ENCODE measurements at places on chromosomes 3 and 15.
A peak's percentile ranks its signal among the peaks of the same experiment; 100 is the strongest.

DNA sequence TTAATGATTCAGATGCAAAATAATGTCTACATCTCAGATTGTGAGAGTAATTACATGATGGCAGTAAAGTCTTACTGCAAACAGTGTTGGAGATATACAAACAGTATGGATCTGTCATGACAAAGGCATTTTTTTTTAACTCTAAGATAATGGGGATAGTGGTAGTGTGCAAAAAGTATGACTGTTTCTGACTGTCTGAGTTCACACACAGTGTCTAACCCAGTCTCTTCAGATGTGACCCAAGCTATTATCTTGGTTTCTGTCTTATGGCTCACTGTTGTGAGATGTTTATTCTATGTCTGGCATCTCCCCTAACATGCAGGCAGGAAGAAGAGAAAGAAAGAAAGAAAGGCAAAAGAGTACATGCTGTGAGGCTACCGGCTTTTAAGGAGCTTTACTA, 17.0 kb downstream of the RPL39L start:
- DNase-seq: no peak

- DNase-seq: no peak
Observed at GRCh38 chr3:58897646-58898045, 152.2 kb downstream of the CFAP20DC start.

DNA sequence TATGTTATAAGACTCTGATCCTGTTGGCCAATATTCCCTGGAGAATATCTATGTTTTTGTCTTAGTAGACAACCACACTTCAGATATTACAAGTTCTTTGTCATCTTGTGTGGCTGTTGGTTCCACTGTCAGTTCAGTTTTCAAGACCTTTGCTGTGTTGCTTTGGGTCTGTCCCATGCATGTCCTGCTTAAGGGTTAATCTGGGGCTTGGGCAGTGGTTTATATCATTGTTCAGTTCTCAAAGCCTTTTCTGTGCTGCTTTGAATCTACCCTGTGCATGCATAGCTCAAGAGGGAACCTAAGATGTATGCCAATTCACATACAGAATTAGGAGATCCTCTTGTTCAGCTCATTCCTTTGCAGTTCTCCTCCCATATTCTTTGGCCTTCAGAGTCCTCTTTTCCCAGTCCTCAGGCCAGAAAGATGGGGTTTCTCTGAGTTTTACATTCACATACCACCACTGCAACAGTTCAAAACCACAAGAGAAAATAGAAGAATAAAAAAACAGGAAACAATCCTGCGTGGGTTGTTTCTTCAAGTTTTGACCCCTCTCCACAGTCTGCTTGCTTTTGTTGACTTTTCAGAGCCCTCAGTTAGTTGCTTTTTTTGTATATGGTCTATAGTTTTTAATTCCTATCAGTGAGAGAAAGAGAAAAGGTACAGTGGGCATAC, 21.6 kb downstream of the BUB1B start:
- no peak for DNase-seq

DNA sequence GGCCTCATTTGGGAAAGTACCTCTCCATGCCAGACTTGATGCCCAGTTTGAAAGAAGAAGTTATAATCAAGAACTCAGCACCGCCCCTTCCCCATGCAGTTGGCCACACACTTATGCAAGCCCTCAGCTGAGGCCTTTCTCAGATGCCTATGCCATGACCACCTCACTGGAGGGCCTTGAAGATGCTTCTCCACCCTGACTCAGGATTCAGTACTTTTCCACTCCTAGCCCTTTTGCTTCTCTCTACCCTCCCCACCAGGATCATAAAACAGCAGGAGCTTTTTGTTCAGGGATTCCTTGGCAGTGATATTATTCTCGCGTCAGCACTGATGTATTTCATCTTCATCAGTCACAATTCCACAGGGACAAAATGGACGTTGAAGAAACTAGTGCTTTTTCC, 313.5 kb downstream of the PYDC2 start:
- DNase-seq: no peak

- no peak for DNase-seq
Observed at GRCh38 chr3:141578202-141578973, 91.6 kb downstream of the RASA2 start.

DNA sequence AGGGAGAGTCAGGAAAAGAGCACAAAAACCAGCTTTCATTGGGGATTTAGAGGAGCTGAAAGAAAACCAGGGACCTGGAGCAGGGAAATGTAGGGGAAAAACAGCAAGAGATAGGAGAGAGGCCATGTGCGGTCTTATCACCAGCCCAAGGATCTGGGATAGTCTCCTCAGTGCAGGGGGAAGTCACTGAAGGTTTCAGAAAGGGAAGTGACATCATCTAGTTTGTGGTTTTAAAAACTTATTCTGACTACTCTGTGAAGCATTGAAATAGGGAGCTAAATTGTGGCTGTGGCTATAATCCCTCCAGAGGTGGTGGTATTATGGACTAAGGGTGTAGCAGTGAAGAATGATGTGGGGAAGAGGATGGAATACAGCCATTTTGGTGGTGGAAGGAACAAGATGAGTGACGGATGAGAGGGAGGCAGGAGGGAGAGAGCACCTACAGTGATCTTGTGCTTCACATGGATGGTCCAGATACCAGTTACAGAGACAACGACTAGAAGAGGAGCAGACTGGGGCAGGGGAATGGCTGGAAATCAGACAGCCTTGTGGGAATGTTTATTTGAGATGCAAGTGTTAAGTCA, 72.7 kb downstream of the HMG20A start:
- DNase-seq: no peak

GRCh38 chr3:53588122-53588521, 93.7 kb downstream of the CACNA1D start:
- no peak for DNase-seq

- DNase-seq: no peak
Observed at GRCh38 chr15:67148196-67148701, 82.8 kb downstream of the SMAD3 start.

- peak; percentile 66 for DNase-seq
Observed at GRCh38 chr3:4980229-4981203, 1.3 kb downstream of the BHLHE40 start.

GRCh38 chr3:145620002-145620401, 541.0 kb downstream of the PLOD2 start:
- DNase-seq: no peak

- DNase-seq: no peak
Observed at GRCh38 chr3:11514191-11514821, 129.4 kb downstream of the VGLL4 start.

GRCh38 chr3:43704697-43705096, 14.0 kb downstream of the ABHD5 start:
- DNase-seq: no peak

- DNase-seq: no peak
Observed at GRCh38 chr3:157175691-157176507, 16.0 kb upstream of the CCNL1 start.

GRCh38 chr3:71865727-71866126, 80.8 kb upstream of the PROK2 start:
- DNase-seq: no peak

DNA sequence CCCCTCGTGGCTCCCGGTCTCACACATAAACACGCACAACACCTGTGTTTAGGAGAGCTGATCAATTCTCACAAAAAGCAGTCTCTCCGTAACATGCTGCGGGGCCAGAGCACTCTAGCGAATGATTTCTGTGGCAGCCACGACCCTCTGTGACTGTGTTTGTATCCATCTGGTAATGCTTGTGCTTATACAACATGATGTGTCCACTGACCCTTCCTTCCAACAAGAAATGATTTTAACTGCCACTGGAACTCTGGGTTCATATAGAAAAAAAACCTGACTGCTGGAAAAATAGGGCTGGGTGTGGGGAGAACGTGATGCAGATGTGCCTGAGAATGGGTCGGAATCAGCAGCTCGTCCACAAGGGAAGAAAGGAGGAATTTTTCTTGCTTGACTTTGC, 410.2 kb downstream of the GAP43 start:
- DNase-seq: no peak

DNA sequence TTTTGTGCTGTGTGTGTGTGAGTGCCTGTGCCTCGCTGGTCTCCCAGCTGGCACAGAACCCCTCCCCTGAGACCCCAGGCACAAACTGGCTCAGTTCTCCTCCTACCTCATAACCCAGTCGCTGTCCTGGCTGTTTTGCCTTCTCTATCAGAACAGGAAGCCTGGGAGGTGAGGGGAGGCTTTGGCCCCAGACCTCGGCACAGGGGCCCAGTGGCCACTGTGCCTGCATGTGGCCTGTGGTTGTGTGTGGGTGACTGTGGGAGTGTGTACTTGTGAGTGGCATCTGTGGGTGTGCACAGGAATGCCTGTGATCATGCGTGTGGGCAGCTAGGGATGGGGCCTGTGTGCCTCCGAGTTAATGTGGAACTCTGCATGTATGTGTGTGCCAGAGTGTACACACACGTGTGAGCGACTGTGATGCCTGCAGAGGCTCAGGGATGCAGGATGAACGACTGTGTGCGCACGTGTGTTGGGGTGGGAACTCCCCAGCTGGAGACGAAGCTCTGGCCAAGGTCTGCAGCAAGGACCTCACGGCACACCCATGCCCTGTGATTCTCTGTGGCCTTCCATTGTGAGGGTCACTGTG, 32.3 kb downstream of the PSTPIP1 start:
- no peak for DNase-seq

DNA sequence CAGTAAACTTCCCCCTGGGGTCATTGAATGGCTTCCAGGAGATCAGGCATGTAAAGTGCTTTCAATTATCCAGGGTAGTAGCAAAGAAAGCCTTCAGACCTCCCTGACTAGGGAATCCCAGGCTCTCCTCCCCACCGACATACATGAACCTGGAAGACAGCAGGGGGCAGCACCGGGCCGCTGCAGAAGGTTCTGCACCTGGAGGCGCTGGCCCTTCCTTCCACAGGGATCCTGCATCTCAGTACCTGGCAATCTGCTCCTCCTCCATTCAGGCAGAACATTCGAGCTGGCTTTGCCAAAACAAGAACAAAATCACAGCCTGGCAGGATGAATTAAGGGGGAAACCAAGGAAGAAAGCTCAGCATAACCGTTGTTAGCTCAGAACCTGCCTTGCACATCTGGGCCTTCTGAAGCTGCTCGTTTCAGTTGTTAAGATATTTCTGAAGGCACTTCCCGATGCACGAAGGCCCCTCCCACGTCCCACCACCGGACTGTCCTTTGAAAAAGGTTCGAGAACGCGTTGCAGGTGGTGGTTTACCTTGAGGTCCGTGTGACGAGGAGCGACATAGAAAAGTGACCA, 237.7 kb downstream of the SLCO3A1 start:
- no peak for DNase-seq

DNA sequence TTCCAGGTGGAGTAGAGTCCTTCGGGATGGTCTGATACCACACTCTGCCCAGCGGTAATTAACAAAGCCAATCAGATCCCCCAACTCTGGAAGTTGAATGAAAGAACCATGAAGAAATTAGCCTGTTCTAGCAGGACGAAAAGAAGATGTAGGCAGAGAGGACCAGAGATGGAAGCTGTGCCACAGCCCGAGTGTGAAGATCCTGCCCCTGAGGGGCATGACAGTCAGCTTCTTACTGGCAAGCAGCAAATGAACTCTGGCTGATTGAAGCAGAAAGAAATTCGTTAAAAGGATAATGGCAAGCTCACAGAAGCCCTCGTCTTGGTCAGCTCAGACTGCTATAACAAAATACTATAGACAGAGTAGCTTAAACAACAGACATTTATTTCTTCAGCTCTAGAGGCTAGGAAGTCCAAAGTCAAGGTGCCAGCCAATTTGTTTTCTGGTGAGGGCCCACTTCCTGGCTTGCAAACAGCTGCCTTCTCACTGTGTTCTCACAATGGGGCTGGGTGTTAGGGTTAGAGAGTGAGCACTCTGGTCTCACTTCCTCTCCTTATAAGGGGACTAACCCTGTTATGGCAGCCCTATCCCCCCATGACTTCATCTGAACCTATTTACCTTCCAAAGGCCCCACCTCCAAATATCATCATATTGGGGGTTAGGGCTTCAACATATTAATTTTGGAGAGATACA, 307.1 kb downstream of the VPS13C start:
- no peak for DNase-seq

- no peak for DNase-seq
Observed at GRCh38 chr15:43410572-43411214, 39.8 kb downstream of the TUBGCP4 start.

GRCh38 chr3:45317710-45318109, 70.7 kb upstream of the LARS2 start:
- DNase-seq: no peak

GRCh38 chr3:82627733-82628132, 866.3 kb upstream of the GBE1 start:
- DNase-seq: no peak

DNA sequence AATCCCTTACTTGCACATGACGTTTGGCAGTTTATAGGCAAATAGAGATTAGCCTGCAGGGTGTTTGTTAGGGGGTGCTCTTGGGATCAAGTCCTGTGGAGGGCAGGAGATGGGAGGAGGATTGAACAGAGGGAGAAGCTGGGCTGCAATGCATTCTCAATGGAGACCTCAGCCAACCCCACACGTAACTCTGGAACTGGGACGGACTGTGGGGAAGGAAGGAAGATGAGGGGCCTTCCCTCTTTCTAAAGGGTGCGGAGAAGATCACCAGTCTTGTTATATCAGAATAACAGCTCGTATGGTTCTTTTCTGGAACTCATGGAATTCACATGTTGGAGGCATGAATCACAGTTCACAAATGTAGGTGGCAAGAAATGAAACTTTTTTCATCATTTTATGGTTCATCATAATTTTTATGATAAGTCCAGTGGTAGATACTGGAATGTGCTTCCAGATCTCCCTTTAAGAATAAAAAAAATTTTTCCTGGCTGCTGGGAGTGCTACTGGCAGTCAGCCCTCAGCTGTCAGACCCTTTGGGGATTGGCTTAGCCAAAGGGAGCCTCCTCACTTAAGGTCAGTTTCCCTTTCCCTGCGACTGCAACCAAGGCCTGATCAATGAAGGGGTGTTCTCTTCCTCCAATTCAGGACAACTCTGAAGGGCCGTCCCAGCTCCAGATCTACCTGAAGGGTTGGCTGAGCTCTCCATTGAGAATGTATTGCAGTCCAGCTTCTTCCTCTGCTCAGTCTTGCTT, 20.5 kb upstream of the LYZL4 start:
- no peak for DNase-seq

GRCh38 chr3:158912621-158913020, 110.8 kb downstream of the MFSD1 start:
- DNase-seq: no peak

DNA sequence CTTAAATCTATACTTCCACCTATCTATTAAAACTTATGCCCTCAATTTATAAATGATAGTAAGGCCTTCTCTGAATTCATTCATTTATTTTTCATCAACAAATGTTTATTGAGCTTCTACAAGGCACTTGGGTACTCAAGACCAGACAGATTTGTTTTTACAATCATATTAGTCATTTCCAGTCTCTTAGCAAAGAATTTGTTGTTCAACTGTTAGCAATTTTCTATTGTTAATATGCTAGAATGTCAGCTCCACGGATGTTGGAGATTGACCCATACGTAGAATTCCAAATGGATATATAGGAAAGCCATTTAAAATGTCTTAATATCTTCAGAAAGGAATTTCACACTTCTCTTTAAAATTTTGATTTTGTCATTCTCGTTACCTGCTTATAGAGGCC, 36.7 kb downstream of the ZBTB38 start:
- no peak for DNase-seq

- no peak for DNase-seq
Observed at GRCh38 chr15:57903626-57904025, 161.9 kb downstream of the ALDH1A2 start.

Data from effector CD8-positive, alpha-beta T cell (primary cell).